ENCODE measurements at places on chromosomes 2 and 18.

- DNase-seq: no peak
Measured at GRCh38 chr2:176555781-176556180, 286.5 kb downstream of the MTX2 start.

GRCh38 chr2:109715313-109715805 is 78.7 kb upstream of the RGPD5 start:
- no peak for DNase-seq

- DNase-seq: no peak
Measured at GRCh38 chr2:211055438-211055837, 499.0 kb downstream of the CPS1 start.

GRCh38 chr2:205022841-205023240 is 477.6 kb downstream of the PARD3B start:
- no peak for DNase-seq

DNA sequence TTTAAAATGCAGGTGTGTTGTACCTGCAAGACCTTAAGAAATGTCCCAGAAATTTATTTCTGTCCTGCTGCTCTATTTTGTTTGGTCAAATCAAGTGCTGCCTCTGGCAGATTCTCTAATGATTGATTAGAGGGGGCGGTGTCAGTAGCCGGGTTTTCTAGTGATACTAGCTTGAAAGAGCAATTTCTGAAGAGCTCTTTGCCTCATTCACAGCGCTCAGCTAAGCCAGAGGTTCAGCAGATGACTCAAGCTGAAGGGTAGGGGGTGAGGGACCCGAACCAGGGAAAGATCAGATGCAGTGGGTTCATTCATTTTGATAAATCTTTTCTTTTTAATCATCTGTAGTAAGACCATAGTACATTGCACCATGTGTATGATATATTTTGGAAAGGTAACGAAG is 15.0 kb downstream of the ZBTB7C start:
- no peak for DNase-seq

GRCh38 chr2:71948781-71949536 is 198.7 kb downstream of the CYP26B1 start:
- DNase-seq: peak; percentile 59
